Stimulated activated naive CD4-positive, alpha-beta T cell treated with Interleukin-2 at 50 U/mL for 16 hours (primary cell): ENCODE measurements at places on chromosomes 5 and 9.
A peak's percentile ranks its signal among the peaks of the same experiment; 100 is the strongest.

DNA sequence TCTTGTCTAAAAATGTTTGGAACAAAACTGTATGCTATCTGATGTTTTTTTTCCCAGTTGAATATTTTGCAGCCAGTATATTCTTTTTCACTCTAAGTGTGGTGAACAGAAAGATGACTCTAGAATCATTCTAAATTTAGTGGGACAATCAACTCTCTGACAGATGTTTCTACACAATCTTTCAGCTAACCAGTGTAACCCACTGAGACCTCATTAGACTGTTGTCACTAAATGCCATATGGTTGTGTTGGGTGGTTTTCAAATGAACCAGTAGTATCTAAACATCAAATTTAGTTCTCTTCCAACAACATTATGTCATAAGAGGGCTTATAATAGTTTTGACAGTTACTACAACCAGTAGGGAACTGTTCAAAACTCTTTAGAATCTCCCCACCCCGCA, 129.6 kb upstream of the PRLR start:
- DNase-seq = no peak

DNA sequence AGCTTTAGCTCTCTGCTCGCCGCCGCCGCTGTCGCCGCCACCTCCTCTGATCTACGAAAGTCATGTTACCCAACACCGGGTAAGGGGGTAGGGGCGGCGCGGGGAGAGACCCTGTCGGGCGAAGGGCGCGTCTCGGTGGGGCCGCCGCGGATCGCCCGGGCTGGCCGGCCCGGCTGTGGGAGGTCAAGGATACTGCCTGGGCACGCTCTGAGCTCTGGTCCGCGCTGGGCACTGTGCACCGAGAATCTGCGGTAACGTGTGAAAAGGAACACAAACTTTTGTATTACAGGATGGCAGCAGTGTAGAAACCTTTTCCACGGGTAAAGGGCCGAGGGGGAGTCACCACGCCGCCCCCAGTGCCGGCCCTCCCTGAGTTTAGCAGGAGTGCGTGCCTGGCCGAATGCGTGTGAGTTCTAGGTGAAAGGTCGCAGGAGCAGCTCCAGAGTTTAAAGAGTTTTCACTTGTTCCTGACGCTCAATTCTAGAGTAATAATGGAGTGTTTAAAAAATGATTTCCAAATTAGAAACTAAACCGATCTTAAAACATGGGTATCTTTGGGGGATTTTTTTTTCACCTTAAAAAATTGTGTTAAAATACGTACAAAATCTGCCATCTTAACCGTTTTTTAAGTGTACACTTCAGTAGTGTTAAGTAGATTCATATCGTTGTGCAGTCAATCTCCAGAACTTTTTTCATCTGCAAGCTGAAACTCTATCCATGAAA, at the start of gene HSDL2:
Gene HSDL2 (plus strand): TSS at position 7 of the 723 bp plus-strand sequence. CDS start 56 bp downstream, at position 63.
- peak; percentile 11 for DNase-seq

DNA sequence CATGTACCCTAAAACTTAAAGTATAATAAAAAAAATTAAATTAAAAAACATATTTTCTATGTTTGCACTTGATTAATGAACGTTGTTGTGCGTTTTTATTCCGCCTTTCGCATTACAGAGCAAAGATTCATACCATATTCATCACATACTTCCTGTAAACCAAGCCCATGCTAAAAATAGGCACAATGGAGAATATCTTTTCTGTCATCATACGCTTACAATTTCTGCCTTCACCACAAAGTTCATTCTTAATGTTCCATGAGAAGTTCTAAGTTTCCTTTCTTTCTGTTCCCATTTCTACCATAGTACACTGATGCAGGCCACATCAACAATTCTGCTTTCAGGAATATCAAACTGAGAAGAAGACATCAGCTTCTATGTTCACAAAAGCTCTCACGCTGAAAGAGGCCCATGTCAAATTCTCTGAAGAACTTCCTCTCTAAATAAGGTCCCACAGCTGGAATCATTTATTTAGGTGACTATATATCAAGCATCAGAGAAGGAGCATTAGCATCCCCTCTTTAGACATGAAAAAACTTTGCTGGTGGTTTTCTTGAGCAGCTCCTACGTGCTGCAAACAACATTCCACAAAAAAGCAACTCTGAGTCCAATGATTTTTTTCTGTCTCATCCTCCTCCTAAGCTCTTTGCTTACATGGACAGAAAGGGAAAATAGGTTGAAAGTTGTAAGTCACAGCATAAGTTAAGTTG, 456.4 kb downstream of the CDH10 start:
- DNase-seq = no peak

DNA sequence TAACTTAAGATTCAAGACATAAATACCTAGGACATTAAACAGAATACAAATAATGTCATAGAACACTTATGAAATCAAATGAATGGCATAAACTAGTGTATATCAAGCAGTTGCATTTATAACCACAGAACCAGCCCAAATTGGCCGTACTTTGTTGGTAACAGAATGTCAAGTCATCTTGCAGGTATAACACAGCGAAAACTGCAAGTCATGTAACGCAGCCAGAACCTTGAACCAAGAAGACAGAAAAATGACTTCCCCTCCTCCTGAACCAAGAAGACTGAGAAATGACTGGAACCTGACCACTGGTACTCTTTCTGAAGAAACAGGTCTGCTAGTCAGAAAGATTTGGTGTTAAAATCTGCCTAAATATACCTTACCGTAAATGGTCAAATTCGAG, 38.9 kb downstream of the ANKRD31 start:
- no peak for DNase-seq

GRCh38 chr5:59146729-59147128, 563.9 kb downstream of the RAB3C start:
- no peak for DNase-seq

GRCh38 chr5:169300468-169301385, at the start of gene SLIT3:
Gene SLIT3 (minus strand): TSS chr5:169301139. CDS start chr5:169300709, 430 bp downstream.
- DNase-seq = no peak

DNA sequence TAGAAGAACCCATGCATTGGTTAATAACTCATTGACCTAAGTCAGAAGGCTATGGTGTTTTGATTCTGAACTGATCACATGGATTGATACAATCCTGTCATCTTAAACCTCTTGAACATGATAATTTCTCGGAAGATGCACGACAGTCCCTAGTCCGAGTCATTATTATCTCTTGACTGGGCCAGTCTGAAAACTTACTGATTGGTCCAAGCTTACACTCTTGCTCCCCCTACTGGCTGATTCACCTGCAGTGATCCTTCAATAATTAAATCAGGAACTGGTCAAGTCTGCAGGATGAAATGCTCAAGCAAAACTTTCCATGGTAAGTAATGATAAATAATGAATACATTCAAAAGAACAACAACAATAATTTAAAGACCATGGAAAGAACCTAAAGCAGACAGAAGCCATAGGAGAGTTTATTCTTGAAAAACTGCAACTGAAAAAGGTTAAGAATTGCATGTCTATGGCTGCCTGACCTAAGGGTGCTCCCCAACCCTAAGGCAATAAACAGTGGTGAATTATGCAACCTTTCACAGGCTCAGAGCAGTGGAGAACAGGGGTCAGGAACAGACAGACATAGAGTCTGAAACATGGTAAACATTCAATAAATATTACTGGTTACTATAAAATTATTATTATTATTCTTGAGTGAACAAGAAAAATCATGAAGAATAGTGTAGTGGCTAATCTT, 79.3 kb downstream of the BRINP1 start:
- no peak for DNase-seq

GRCh38 chr5:135139381-135140134, 105.5 kb upstream of the PITX1 start:
- DNase-seq = no peak

DNA sequence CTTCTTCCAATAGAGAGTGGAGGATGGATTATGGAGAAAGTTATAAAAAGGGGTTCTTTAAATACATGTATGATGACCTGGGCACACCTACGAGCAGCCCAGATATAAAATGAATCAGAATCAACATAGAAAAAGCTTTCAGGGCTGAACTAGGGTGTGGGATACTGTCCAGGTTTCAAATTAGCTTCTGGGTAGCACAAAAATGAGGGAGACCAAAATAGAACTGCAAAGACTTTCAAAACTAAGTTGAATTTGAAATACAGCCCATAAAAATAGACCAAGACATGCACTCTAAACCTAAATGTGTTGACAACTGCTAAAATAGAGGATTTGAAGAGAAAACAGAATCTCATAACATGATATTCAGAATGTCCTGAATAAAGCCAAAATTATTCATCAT, 17.0 kb downstream of the ZNF484 start:
- no peak for DNase-seq

DNA sequence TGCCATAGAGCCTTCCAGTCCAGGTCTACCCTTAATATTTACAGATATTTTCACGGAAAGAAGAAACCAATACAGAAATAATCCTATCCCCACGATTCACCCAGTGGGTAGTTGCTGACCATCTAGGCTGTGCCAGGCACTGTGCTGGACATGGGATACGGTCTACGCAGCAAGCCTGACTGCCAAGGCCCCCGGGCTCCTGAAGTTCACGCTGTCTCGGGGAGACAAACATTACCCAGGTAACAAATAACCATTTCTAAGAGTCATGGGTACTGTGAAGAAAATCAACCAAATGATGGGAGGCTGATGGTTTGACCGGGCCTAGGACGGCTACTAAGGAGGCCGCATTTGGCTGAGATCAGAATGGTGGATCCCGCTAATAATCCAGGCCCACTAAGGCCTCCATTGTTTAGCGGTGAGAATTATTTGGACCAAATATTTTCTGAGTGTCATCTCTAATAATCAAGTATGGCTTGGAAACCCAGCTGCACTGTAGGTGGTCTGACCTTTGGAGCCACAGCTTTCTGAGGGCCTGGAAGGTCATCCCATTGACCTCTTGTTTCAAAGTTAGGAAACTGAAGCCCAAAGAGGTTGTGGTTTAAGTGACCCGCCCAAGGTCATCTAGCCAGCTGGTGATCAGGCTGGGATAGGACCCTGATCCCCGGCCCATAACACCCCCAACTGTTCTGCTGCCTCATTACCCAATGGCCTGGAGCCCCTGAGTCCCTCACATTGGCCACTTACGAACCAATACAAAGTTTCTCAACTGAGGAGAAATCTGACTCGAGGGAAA, 82.4 kb downstream of the AK8 start:
- no peak for DNase-seq

GRCh38 chr5:24749701-24750100, 104.9 kb upstream of the CDH10 start:
- no peak for DNase-seq
